ENCODE measurements at places on chromosomes 11 and 22.

GRCh38 chr11:122173587-122173986, 57.6 kb upstream of the BLID start:
- H3K4me3 ChIP-seq: no peak overlapping the region
- H3K27ac ChIP-seq: no peak overlapping the region
- no peaks in the 10 kb centered on the region for H3K4me1 ChIP-seq
- DNase-seq: no peak
- no peaks in the 10 kb centered on the region for H3K36me3 ChIP-seq

GRCh38 chr11:118359295-118359958, at the start of gene UBE4A:
TSS of gene UBE4A (plus strand) at chr11:118359600. CDS start at chr11:118365081, 5,481 bp downstream.
- no peaks in the 10 kb centered on the region for H3K36me3 ChIP-seq
- H3K27me3 ChIP-seq: no peaks in the 10 kb centered on the region
- peak; percentile 97 for DNase-seq

DNA sequence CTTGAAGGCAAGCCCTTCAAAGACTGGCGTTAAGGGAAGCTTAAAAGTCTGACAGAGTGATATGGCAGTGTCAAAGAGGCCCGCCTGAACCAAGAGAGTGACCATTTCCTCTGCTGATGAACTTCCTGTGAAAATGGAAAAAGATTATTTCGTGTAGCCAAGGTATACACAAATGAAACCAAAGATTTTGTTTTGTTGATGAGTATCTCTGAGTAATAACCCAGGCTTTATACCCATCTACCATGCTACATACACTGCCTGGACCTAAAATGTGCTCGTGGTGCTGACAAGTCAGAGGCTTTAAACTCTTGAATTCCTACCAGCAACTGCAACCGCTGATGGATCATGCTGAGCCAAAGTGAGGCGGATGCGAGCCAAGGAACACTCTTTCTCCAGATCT, 21.0 kb upstream of the FNBP4 start:
- H3K27ac ChIP-seq: no peak overlapping the region
- H3K4me1 ChIP-seq: peaks cover 7% of the 10 kb centered on the region
- H3K36me3 ChIP-seq: peaks cover 37% of the 10 kb centered on the region
- no peaks in the 10 kb centered on the region for H3K27me3 ChIP-seq

DNA sequence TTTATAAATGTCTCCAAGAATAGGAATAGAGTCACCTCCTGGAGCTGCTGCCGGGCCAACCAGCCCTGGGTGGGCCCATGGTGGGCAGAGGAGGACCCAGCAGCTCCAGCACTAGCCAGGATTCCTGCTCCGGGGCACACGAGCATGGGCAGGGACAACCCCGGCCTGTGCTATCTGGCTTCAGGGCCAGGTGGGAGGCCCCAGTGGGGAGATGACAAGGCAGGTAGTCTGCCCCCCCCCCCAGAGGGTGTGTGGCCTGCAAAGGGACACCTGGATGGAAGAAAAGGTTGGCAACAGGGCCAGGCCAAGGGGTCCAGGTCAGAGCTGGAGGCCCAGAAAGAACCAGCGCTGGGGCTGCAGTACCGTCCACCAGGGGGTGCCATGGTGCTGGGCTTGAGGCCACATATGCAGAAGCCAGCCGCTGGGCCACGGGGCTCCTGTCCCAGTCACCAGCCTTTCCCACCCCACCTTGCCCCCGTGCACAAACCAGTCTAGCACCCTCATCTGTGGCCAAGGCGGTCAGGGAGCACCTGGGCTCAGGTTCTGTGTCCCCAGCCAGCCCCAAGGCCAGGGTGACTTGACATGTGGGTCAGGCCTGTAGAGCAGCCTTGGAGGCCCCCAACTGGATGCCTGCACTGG, 3.4 kb downstream of the TSPAN32 start:
- H3K4me1 ChIP-seq: peaks cover 32% of the 10 kb centered on the region
- peak overlapping the region; percentile 29 for H3K27ac ChIP-seq
- no peak overlapping the region for H3K4me3 ChIP-seq

GRCh38 chr11:12402025-12402424, 24.7 kb downstream of the PARVA start:
- no peaks in the 10 kb centered on the region for H3K27me3 ChIP-seq
- no peak for DNase-seq
- H3K4me1 ChIP-seq: peaks cover 51% of the 10 kb centered on the region

GRCh38 chr11:76756341-76756741, 26.8 kb upstream of the TSKU start:
- H3K27ac ChIP-seq: no peak overlapping the region
- DNase-seq: no peak
- H3K36me3 ChIP-seq: no peaks in the 10 kb centered on the region

DNA sequence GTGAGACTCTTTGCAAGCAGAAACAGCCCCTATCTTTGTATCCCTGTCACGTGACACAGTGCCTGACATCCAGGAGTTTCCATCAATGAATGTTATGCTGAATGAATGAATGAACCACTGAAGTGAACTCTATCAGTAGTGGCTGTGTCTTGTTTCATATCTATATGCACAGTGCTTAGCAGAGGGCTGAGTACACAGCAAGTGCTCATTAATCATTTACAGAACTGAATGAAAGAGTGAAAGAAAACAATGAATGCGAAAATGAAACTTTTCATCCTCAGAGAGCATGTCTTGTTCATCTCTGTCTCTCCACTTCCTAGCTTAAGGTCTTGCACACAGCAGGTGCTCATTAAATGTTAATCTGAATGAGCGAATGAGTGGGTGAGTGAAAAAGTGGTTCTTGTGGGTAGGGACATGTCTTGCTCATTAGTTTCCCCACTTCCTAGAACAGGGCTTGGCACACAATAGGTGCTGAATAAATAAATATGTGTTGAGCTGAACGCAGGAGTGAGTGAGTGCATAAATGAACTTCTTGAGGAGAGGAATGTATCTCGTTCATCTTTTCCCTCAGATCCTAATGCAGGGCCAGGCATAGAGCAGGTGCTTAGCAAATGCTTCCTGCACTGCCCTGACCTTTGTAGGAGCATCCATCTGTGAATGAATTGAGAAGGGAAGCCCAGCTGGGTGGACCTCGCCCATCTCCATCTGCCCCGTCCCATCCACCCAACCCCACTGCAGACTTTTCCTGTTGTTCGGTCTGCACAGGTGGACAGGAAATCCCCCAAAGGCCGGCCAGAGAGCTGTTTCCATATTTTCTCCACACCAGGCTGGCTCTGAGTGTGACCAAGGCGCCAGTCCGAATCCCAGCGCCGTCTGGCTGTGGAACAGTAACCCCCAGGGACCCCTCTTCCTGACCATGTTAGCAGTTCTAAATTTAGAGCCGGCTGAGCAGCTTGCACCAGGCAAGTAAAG, 113.4 kb upstream of the CRYBB3 start:
- H3K4me1 ChIP-seq: peaks cover 4% of the 10 kb centered on the region
- H3K27me3 ChIP-seq: no peaks in the 10 kb centered on the region
- no peaks in the 10 kb centered on the region for H3K36me3 ChIP-seq
- H3K27ac ChIP-seq: no peak overlapping the region

DNA sequence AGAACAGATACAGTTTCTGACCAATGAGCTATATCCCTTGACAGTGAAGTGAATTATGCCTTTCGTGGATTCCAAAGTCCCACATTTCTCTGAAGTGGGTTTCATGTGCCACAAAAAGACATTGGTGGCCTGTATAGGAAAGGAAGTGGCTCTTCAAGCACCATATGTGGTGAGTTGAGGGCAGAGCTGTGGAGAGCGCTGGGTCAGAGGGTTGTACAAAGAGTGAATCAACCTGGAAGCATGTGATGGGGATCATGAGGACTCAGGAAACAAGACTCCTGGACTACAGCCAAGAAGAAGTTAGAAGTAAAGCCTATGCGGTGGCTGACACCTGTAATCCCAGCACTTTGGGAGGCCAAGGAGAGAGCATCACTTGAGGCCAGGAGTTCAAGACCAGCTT, 579 bp upstream of the SLC5A4 start:
- no peaks in the 10 kb centered on the region for H3K27me3 ChIP-seq
- no peak overlapping the region for H3K27ac ChIP-seq
- H3K4me3 ChIP-seq: no peak overlapping the region
- DNase-seq: no peak

GRCh38 chr11:63837027-63837688, 1.8 kb upstream of the MARK2 start:
- no peaks in the 10 kb centered on the region for H3K36me3 ChIP-seq
- H3K27ac ChIP-seq: peak overlapping the region; percentile 72
- no peaks in the 10 kb centered on the region for H3K27me3 ChIP-seq
- DNase-seq: peak; percentile 89
- peaks cover 35% of the 10 kb centered on the region for H3K4me1 ChIP-seq

DNA sequence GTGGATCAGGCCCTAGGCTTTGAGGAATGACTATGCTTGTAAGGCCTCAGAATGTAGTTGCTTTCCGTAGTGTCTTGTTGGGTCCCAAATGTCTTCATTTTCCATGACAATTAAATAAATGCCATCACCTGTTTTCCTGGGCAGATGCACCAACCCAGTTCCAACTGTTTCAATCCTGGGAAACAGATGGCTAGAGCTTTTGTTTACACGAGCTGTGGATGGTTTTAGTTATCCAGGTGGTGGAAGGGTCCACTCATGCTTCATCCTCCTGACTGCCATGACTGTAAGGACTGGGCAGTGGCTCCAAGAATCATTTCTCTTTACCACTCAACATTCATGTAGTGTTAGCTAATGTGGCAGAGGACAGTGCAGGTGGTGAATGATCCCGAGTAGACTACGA, 8.6 kb downstream of the RCN1 start:
- H3K36me3 ChIP-seq: no peaks in the 10 kb centered on the region
- H3K4me3 ChIP-seq: no peak overlapping the region
- no peaks in the 10 kb centered on the region for H3K27me3 ChIP-seq
- no peak for DNase-seq
- H3K4me1 ChIP-seq: peaks cover 4% of the 10 kb centered on the region

DNA sequence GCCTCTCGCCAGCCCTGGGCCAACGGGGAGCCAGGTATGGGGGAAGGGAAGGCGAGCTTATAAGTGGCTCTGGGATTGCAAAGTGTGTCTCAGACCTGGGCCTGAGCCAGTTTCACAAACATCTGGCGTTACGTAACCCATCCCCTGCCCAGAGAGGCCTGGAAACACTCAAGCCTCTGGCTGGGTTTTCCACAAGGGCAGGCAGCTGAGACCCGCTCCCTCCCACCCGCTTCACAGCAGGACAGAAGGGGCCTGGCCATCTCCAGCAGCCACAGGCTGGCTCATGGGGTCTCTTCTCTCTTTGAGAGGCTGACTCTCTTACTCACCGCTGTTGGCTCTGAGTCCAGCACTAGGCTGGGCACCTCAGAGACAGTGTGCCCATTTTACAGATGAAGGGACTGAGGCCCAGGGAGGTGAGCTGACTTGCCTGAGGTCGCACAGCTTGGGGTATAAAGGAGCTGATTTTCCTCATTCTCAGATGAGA, 44.5 kb downstream of the TRIOBP start:
- no peaks in the 10 kb centered on the region for H3K36me3 ChIP-seq
- H3K4me3 ChIP-seq: no peak overlapping the region
- no peaks in the 10 kb centered on the region for H3K27me3 ChIP-seq
- H3K4me1 ChIP-seq: peaks cover 13% of the 10 kb centered on the region
- peak; percentile 77 for DNase-seq

GRCh38 chr11:76561245-76561644, 109.3 kb downstream of the LRRC32 start:
- no peaks in the 10 kb centered on the region for H3K27me3 ChIP-seq
- H3K36me3 ChIP-seq: no peaks in the 10 kb centered on the region
- H3K4me3 ChIP-seq: no peak overlapping the region
- no peak overlapping the region for H3K27ac ChIP-seq

GRCh38 chr11:46729110-46730027, 10.4 kb downstream of the F2 start:
- DNase-seq: no peak
- no peak overlapping the region for H3K4me3 ChIP-seq
- no peak overlapping the region for H3K27ac ChIP-seq
- no peaks in the 10 kb centered on the region for H3K4me1 ChIP-seq

DNA sequence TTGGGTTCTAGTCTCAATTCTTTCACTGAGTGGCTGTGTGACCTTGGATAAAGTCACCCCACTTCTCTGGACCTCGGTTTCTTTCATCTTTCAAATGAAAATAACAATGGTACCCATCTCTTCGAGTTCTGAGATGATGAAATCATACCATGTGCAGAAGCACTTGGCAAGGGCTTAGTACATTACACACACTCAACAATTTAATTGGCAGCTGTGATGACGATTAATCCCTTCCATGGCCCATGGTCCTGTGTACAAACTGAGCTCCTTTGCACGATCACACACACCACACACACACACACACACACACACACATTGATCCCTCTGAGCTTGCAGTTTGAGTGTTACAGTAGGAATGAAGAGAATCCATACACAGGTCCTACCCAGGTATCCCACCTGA, 103.4 kb upstream of the ASPHD2 start:
- DNase-seq: no peak
- no peaks in the 10 kb centered on the region for H3K4me1 ChIP-seq
- no peaks in the 10 kb centered on the region for H3K27me3 ChIP-seq
- H3K27ac ChIP-seq: no peak overlapping the region
- H3K36me3 ChIP-seq: no peaks in the 10 kb centered on the region

- H3K27ac ChIP-seq: peak overlapping the region; percentile 81
- no peaks in the 10 kb centered on the region for H3K36me3 ChIP-seq
- no peak overlapping the region for H3K4me3 ChIP-seq
- DNase-seq: no peak
- H3K27me3 ChIP-seq: no peaks in the 10 kb centered on the region
- H3K4me1 ChIP-seq: peaks cover 54% of the 10 kb centered on the region
These were observed 8.9 kb downstream of the SIDT2 start for GRCh38 chr11:117187428-117187798.

DNA sequence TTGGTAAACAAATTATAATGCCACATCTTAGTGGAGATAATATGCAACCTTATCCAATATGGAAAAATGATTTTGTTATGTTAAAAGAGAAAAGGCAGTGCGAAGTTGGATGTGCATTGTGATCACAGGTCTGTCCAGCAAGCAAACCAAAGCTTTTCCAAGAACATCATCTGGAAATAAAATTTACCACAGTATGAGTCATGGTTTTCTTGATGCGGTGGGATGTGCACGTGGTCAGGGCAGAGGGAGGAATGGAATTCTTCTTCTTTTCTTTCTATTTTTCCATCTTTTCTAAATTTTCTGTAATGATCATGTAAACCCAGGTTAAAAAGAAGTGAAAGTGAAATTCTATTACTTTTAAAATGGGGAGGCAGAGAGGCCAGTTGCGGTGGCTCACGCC, 169.8 kb downstream of the C11orf91 start:
- no peaks in the 10 kb centered on the region for H3K27me3 ChIP-seq
- no peak overlapping the region for H3K4me3 ChIP-seq
- no peaks in the 10 kb centered on the region for H3K4me1 ChIP-seq
- H3K27ac ChIP-seq: no peak overlapping the region

DNA sequence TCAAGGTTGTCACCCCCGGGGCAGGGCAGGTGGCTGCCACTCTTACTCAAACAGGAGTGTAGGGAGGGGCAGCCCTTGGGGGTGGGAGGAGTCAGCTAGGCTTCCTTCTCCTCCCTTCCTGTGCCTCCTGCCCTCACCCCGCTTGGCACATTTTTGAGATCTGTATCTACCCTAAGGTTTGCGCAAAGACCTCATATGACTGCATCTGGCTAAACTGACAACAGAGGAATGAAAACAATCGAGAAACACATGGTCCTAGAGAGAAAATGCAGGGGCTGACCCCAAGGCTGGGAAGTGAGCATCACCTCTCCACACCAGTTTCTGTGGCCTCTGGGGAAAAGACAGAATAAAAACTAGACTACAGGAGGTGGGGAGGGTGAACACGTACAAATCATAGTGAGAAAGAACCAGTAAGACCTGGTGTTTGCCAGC, 28.1 kb downstream of the IGSF9B start:
- H3K4me1 ChIP-seq: peaks cover 9% of the 10 kb centered on the region
- no peak overlapping the region for H3K4me3 ChIP-seq
- no peaks in the 10 kb centered on the region for H3K36me3 ChIP-seq
- no peaks in the 10 kb centered on the region for H3K27me3 ChIP-seq
- DNase-seq: no peak
